SJSA1 (cell line): ENCODE measurements at places on chromosomes 5 and 9. TPM values are rescaled to one million over a fixed set of nuclear protein-coding genes. Genes with fewer than 3 reads are reported as not detected.

CDO1 gene
- total RNA-seq = 6.8 TPM in 2 replicates

ANKRD31 gene
- total RNA-seq = not detected in 2 replicates

C1QTNF2 gene
- total RNA-seq = 5.7 and 6.7 TPM in 2 replicates

C9orf85 gene
- total RNA-seq = 12.2 and 13.2 TPM in 2 replicates

CDC20B gene
- not detected in 2 replicates for total RNA-seq

DNA sequence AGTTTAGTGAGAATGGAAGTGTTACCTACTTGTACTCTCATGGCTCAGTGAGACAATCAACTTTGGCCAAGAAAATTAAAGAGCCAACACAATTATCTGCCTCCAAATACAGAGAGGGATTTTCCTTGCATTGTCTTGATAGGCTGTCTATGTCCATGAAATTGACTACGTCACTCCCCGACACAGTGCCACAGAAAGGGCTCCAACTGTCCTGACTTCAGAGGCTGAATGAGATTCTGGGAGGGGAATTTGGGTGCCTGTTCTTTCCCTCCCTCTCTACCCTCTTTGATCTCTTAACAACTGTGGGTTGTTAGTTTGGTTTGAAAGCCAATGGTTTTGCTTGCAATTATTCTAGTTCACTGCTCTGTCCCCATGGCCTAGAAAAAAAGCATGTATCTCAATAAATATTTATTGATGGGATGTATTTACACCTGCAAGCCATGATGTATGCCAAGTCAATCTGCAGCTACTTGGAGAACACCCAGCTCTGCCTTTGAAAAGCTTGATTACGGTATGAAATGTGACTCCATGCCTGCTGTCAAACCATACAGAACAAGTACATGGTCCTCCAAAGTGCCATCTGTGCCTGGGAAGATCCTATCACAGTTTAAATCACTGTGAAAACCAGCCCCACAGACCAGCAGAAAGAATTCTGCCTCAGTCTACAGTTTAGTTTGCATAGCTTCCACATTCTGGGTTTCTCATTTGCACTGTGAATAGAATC, 37.3 kb downstream of the CAPSL start:
- no peak for DNase-seq
- no peak overlapping the region for H3K4me3 ChIP-seq
- H3K27ac ChIP-seq = no peak overlapping the region
- no peaks in the 10 kb centered on the region for H3K27me3 ChIP-seq

DNA sequence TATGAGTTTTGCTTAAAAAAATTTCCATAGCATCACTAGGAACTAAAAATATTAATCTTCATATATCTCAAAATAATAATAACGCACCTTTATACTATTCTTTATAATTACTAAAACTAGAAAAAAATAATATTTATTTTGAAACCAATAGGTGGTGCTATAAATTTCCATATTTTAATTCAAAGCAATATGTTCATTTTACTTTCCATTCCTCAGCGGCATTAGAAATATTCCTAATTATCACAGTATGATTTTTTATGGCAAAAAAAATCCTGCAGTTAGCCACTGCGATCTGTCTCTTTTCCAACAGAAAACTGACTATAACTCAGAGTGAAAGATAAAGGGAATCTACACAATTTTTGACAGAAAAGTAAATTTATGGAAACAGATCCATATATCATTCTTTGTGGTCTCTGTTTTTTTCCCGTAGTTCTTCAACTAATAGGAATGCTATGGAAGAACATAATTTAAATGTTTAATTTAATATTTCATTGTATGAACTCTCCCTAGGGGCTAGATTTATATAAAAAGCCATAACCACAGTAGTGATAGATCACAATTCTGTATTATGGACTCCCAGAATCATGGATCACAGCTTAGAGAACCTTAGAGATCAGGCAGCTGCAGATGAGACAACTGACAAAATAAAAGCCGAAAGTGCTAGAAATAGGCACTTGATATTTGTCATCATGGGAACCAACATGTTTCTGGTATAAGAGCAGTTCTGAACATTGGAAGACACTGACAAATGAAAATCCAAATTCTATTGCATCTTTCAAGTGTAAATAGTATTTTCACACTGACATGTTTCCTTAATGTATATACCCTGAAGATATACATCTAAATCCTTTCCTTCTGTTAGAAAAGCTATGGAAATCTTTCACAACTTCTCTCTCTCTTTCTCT, 167.7 kb upstream of the MPDZ start:
- no peak overlapping the region for H3K27ac ChIP-seq
- H3K27me3 ChIP-seq = no peaks in the 10 kb centered on the region
- H3K4me3 ChIP-seq = no peak overlapping the region
- no peaks in the 10 kb centered on the region for H3K36me3 ChIP-seq
- no peaks in the 10 kb centered on the region for H3K4me1 ChIP-seq

DNA sequence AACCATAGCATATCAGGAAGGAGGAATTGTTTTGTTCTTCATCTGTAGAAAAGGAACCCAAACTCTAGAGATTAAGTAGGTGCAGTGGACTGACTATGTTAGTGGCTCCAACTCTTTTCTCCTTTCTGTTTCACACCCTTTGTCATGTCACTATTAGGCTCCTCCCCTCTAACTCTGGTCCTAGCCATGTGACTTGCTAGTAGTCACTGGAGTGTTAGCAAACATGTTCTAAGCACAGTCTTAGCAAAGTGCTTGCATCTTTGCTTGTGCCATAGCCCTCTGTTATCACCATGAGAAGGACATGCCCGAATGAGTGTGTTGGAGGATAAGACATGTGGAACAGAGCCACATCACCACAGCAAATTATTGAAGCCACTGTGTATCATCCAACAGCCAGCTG, 55.4 kb upstream of the PPP3R2 start:
- no peak overlapping the region for H3K4me3 ChIP-seq
- no peaks in the 10 kb centered on the region for H3K36me3 ChIP-seq
- no peaks in the 10 kb centered on the region for H3K27me3 ChIP-seq
- no peak overlapping the region for H3K27ac ChIP-seq
- no peak for DNase-seq

DNA sequence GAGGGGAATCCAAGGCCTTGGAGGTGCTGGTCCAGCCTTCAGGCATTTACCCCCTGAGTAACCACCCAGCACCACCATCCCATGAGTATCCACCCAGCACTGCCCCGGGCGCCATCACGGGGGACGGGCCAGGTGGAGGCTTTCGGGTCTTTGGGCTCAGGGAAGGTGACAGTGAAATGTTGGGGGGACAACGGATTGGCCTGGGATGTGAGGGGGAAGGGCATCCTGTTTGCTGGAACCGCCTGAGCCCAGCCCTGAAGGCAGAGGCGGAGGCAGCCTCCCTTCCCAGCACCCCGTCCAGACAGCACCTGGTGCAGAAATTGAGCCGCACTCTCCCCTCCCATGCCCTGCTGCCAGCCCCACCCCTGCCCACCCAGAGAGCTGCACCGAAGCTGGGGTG, 17.0 kb downstream of the ASS1 start:
- H3K4me3 ChIP-seq = no peak overlapping the region
- peaks cover 28% of the 10 kb centered on the region for H3K4me1 ChIP-seq
- H3K36me3 ChIP-seq = no peaks in the 10 kb centered on the region
- no peaks in the 10 kb centered on the region for H3K27me3 ChIP-seq
- DNase-seq = no peak

GRCh38 chr5:16539169-16539666, 73.6 kb upstream of the ZNF622 start:
- H3K27ac ChIP-seq = peak overlapping the region; percentile 67
- no peaks in the 10 kb centered on the region for H3K27me3 ChIP-seq
- H3K4me1 ChIP-seq = peaks cover 40% of the 10 kb centered on the region
- no peaks in the 10 kb centered on the region for H3K36me3 ChIP-seq
- peak; percentile 73 for DNase-seq

DNA sequence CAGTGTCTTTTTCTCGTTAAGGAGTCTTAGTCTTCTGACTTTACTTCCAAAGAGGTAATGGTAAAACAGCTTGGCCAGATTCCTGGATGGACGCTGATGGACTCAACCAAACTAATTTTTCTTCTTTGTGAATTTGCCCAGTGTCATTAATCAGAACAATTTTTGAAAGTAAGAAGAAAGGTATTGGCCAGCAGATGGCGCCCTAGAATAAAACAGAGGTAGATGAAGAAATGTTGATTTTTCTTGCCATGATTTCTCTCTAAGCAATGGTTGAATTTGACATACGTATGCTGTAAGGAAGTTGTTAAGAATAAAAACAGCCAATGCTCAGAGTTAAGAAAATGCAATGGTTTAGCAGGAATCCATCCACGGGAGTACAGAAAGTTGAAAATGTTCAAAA, 500.0 kb downstream of the DIRAS2 start:
- no peak overlapping the region for H3K27ac ChIP-seq
- H3K36me3 ChIP-seq = no peaks in the 10 kb centered on the region
- no peaks in the 10 kb centered on the region for H3K4me1 ChIP-seq
- no peak for DNase-seq
- no peak overlapping the region for H3K4me3 ChIP-seq
